ENCODE measurements at places on chromosomes 4 and X.

DNA sequence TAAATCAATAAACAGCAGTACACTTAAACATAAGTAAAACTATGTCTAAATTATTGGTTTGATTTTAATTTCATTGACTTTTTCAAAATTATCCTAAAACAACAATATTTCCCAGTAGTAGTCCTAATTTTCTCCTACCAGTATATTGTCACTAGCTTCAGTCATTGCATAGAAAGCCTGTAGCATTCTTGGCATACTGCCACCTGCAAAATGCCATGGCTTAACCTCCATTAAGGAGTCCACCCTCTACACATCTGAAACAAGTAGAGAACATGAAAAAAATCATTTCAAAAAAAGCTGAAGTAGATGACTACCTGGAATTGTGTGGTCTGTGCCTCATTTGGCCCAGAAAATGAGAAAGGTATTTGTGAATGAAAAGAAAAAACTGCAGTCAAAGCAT is 348.5 kb downstream of the INPP4B start:
- no peak for DNase-seq

GRCh38 chr4:140686796-140687195 is 69.4 kb downstream of the TBC1D9 start:
- no peak for DNase-seq

DNA sequence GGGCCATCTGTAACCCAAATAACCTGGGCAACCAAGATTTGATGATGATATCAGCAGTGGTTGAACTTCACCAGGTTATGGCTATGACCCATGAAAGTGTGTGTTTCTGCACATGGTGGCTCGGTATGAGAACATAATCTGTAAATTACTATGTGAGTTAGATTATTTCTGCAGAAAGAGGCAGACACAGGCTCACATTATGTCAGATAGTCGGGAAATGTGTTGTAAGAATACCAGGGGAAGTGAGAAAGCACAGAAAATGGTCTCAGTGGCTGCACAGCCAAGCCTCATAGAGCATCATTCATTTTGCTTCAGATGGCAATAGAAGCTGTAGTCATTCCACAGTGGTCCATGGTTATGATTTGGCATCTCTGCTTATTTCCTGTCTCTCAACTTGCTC is 63.0 kb upstream of the RBPJ start:
- DNase-seq = no peak

DNA sequence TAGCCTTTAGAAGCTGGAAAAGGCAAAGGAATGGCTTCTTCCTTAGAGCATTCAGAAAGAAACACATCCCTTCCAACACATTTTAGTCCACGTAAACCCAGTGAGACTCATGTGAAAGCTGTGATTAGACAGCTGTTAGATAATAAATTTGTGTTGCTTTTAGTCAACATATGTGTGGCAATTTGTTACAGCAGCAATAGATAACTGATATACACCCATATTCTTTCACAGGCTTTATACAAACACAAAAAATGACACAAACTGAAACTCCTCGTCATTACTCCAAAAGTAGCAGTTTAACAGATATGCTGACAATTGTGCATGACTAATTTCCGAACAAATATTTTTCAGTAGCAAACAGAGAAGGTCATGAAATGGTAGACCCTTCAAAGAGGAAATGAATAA is 65.3 kb downstream of the ANTXR2 start:
- DNase-seq = no peak

GRCh38 chr4:68462691-68463090 is 15.4 kb downstream of the TMPRSS11E start:
- DNase-seq = no peak

DNA sequence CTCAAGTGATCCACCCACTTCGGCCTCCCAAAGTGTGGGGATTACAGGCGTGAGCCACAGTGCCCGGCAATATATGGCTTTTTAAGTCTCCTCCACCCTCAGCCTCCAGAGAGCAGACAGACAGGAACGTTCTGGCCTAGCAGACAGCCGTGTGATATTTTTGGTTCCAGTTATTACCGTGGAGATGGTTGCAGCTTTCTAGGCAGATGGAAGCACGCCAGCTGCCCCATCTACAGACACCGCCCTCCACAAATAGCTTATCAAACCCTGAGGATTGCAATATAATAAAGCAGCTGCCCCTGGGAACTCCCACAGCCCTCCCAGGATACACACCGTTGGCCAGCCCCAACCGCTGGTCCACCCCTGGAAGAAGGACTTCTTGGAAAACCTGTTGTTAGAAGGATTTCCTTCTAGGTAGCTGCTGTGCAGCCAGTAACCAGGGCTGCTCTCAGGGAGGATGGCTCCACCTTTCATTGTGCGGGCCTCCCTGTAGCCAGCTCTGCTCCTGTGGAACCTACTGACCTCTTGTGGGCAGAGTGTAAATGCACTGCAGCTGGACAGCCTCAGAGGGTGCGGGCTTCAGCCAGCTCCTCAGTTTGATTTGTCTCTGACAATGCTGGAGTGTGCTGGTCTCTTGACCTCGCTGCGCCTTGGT is 44.0 kb downstream of the SLC25A5 start:
- DNase-seq = peak; percentile 15

GRCh38 chrX:153557618-153558355 is 40.3 kb downstream of the ATP2B3 start:
- no peak for DNase-seq

DNA sequence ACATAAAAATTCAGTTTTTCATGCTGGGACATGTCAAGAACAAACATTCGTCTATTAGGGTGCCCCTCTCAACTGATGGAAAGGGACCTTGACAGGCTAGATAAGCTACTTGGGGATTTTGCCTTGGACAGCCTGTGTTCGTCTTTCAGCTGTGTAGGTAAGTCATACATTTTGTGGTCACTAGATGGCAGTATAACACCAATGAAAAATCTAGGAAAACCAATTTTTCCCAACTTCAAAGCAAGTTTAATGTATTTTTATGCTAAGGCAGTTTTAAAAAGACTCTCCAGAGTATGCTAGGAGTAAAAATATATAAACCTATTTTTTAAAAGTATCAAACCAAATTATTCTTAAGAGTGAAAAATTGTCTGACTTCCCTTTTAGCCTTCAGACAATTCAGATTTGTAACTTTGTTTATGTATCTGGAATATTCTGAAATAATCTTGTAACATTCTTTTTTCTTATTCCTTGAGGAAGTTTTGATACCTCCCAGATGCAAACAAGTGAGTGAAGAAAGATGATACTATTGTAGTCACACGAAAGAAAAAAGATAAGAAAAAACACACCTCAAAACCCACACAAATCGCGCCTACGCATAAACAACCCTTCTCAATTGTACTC is 158.3 kb downstream of the CPE start:
- no peak for DNase-seq

GRCh38 chr4:152264106-152264505 is 271.8 kb downstream of the FBXW7 start:
- DNase-seq = no peak

GRCh38 chrX:123685232-123685631 is 47.6 kb downstream of the THOC2 start:
- DNase-seq = no peak

DNA sequence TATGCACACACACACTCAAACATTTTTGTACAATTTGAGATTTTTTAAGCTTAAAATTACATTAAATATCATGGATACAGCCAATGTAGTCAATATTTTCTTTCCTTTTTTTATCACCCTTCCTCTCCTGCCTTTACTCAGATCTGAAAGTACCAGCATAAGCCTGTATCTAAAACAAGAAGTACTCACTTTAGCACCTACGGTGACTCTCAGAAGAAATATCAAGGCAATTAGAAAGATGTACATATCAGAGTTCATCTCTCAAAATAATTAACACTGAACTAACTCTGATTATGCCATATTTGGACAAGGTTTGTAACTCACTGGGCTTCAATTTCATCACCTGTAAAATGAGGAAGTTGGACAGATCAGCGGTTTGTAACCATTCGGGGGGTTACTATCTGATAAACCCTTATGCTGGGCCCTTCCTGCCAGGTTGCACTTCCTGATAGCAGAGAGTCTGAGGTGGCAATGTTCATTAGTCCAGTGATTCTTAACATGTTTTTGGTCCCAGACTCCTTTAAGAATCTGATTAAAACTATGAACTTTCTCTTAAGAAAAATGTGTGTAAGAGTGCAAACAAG is 5.7 kb upstream of the GPR174 start:
- DNase-seq = peak; percentile 3

- DNase-seq = no peak
Observed at GRCh38 chr4:185218312-185218711, 8.9 kb downstream of the SNX25 start.

DNA sequence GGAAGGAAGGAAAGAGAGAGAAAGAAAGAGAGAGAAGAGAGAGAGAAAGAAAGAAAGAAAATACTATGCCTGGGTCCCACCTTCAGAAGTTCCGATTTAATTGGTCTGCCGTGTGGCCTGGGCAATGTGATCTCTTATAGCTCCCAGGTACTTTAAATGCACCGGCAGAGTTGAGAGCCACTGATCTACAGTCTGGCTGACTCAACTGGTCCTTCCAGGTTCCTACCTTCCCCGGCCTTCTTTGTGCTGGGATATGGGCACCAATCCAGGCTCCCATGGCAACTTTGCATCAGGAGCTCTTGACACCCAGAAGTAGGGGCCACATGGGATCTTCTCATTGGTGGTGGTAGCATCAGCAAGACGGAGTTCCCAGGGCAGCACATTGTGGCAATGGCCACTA is 186.5 kb upstream of the ATP6AP2 start:
- no peak for DNase-seq

- no peak for DNase-seq
Observed at GRCh38 chrX:148530464-148531077, 30.2 kb downstream of the AFF2 start.

DNA sequence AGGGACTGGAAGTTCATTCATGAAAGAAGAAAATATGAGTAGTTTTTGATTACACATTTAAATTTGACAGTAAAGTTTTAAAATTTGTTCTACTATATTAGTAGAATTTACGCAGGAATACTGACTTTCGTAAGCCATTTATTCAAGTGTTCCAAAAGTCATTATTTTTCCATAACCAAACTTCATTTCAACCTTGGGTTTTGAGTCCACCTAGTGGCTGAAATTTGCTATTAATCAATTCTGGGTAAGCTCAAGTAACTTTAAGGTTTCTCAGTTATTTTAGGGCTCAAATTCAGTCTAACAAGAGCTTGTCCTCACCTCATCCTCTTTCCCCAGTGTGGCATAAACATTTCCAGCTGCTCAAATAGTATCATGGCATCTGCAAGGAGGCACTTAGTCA is 175.4 kb downstream of the SH3BGRL start:
- no peak for DNase-seq

DNA sequence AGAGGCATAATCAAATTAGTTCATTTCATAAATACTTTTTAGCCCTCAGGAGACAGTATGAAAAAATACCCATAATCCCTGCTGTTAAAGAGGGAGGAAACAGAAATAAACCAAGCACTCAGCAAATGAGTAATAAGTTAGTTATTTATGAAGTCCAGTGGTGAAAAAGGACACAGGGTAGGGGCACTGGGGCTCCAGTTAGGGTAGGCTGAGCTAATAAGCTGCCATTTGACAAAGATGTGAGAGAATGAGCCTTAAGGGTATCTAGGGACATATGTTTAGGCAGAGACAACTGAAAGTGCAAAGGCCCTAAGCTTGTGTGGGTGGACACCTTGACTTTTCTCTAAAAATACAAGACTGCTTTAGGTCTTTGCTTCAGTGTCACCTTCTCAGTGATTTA is 94.4 kb downstream of the IL15 start:
- no peak for DNase-seq

DNA sequence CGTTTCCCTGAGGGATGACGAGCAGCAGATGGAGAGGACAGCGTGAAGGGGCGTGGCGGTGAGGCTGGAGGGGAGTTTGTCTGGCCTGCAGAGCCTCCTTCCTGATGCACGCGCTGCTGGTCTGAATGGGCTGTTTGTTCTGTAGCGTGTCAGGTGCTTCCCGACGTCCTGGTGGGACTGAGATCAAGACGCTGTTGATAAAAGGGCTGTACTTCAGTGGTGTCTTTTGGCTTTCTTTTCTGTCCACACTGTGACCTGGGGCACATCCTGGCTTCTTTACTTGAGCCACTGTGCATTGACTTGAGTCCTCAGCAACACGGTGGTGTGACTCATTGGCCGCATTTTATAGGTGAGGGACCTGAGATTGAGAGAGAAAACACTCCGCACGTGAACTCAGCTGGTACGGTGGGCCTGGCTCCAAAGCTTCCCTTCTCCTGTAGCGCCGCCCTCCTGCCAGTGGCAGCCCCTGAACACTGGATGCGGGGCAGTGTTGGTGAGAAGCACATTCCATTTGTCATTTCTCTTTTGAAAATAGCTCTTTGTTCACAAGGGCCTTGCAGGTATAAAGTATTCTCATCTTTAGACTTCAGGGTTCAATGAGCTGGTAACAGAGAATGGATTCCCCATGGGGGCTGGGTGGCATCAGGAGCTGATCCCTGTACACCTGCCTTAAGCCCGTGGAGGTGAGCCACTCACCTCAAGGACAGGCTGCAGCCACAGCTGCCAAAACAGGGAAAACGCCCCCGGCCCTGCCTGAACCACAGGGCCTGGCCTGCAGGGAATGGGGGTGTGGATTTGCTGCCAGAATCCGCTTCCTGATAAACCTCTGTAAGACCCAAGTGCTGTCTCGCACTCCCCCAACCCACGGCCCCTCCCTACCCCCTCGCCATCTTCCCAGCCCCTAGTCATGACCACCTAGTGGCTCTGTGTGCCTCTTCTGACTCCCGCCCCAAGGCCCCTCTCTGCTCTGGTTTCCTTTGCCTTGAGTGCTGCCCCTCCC is 29.2 kb downstream of the NSG1 start:
- DNase-seq = no peak

DNA sequence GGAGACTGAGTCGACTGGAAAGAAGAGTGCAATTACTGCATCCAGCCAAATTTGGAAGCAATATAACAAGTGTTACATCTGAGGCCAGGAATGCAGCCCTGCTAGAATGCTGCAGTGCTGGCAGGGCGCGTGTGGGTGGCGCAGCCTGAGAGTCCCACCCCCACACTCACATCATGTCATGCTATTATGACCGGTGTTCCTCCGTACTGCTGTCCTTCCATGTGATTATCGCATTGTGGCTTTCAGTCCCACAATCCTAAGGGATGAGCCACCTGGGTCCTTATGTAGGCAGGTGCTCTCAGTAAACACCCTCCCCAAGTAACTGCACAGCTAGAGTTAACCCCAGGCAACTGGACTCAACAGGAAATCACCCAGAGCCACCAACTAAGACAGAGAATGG is 122.6 kb upstream of the CPEB2 start:
- no peak for DNase-seq

DNA sequence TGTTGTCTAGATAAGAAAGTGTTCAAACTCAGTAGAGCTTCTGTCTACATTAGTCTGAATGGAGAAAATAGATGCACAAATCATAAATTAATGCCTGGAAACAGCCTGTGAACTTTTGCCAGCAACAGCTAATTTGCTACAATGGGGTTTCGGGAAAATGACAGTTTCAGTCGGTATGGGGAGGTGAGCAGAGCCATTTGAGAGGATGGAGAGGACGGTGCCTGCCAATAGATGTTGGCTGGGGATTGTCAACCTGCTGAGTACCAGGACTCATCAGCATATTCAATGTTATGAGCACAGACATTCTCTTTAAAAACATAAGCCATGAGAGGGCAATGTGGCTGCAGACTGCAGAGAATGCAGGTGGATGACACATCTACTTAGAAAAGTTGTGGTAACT is 230.3 kb upstream of the PCDH18 start:
- no peak for DNase-seq
